ENCODE measurements at places on chromosomes 2 and 18.

DNA sequence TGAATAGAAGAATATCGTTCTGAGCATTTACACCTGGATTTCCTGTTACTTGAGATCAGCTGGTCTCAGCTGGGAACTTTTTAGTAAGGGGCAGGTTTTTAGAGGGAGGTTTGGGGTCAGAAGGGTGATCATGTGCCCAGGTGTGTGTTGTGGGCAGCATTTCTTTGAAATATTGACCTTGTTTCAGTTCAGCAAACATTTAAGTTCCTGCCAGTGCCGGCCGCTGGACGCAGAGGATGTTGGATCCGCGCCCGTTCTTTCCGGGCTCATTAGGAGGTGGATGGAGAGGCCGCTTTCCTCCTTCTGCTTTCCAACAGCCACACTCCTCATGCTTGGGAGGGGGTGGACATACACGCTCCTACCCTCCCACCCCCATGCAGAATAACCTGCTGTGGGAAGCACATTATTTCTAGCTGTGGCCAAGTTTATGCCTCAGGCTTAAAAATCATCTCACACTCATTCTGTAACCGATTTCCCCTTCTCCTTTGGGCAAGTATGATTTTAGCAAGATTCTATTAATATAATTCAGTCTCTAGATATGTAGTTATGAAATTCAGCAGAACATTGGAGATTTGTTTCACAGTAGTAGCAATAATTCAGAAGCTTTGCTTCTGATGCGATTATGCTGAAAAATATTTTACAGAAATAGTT, 131.4 kb downstream of the ZNF236 start:
- DNase-seq: no peak

DNA sequence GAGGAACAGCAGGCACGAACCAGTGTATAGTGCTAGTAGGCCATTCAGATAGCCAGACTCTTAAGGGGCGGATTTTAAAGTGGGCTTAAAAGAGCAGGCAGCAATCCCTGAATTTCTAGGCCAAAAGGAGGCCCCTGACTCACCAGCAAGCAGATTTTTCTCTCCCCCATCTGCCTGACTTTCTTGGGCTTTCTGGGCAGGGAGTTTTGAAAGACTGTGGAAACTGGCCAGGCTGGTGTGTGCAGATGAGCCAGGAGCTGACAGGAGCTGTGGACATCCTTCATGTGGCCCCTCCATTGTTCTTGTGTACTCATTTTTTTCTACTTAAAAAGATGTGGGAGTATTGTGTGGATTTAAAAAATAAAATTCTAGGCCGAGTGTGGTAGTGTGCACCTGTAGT, 59.0 kb downstream of the GLI2 start:
- DNase-seq: no peak

GRCh38 chr2:112881217-112881985, 29.6 kb upstream of the IL37 start:
- DNase-seq: no peak

DNA sequence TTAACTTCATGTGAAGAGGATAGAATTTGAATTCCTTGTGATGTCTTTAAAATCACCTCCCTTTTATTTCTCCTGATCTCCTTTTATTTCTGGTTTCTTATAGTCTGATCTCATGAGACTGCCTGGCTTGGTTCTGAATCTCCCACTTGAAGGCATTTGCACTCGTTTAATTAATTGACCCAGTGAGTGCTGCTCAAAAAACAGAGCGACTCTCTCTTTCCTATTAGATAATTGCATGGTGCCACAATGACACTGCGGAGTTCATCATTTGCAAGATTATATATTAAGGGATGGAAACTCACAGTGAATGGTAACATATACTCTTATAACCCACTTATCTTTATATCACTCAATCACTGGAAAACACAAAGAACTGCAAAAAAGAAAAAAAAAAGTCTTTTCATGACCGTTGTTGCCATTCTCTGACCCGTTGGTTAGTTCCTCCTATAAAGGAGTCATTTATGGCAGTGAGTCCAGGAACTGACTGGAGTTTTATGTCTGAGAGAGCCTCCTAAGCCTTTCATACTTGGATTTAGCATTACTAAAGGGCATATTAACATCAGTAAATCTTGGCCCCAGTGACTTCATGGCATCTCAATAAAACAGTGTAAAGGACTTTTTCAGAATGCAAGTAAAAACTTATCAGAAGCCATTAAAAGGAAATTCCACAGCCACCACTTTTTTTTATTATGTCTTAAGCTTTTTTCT, 103.3 kb upstream of the EPHA4 start:
- no peak for DNase-seq

DNA sequence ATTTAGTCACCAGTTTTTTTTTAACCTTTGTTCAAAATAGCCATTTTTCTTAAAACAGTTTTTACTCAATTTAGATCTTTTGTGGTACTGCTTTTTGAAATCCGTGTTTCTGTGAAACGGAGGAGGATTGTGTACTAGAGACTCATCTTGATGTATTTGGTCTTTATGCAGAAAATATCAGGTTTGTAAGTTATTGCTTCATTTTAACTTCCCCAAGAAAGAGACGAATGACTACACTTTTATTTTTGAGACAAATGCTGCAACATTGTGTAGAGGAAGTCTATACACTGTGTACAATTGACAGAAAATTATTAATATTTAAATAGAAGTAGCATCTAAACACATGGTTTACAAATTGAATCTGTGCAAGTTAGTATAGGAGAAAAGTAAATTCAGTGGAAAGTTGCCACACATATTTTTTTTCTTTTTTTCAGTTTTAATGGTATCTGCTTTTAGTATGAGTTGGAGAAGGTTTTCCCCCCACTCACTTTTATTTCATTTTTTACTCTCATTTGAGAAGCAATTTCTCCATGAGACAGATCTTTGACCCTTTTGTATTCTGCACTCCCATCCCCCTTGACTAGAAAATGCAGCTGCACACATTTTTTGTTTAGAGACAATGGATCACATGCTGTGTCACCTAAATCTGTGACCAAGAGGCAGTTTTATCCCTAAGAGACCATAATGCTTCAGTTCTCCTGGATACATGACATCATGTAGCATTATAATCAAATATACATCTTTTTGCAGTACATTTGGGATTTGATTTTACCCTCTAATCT, 200.8 kb upstream of the STON1 start:
- no peak for DNase-seq
